ENCODE measurements at places on chromosomes 2 and 18. TPM values are rescaled to one million over a fixed set of nuclear protein-coding genes. Genes with fewer than 3 reads are reported as not detected.

DNA sequence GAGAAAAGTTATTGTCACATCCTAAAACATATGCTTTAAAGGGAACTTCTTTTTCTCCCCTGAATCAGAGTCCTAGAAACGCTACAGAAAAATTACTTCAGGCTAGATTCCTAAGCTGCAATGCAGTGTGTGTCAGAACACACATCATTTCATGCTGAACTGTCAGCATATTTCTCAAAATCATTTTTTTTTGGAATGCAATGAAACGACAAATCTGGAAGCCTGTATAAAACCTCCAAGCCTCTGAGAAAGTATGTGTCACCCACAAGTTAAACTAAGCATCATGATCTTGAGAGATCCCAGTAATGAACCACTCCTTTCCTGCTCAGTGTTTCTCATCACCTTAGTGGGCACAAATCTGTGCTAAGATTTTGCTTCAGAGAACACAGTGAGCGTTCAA is 276.2 kb downstream of the ZNF521 start:
- no peak overlapping the region for H3K27ac ChIP-seq
- no peak for DNase-seq

Gene LYPD6B
- 0.33 TPM for polyA plus RNA-seq

- no peak overlapping the region for H3K4me3 ChIP-seq
- no peaks in the 10 kb centered on the region for H3K27me3 ChIP-seq
- DNase-seq, result no peak
- H3K36me3 ChIP-seq, result no peaks in the 10 kb centered on the region
- no peak overlapping the region for H3K27ac ChIP-seq
- H3K4me1 ChIP-seq, result no peaks in the 10 kb centered on the region
Observed at GRCh38 chr2:86052676-86053075, 53.0 kb downstream of the POLR1A start.

- no peak overlapping the region for H3K4me3 ChIP-seq
- no peaks in the 10 kb centered on the region for H3K4me1 ChIP-seq
- H3K27me3 ChIP-seq, result no peaks in the 10 kb centered on the region
- no peak overlapping the region for H3K27ac ChIP-seq
- DNase-seq, result no peak
Observed at GRCh38 chr2:196279541-196279940, 108.2 kb upstream of the STK17B start.

DNA sequence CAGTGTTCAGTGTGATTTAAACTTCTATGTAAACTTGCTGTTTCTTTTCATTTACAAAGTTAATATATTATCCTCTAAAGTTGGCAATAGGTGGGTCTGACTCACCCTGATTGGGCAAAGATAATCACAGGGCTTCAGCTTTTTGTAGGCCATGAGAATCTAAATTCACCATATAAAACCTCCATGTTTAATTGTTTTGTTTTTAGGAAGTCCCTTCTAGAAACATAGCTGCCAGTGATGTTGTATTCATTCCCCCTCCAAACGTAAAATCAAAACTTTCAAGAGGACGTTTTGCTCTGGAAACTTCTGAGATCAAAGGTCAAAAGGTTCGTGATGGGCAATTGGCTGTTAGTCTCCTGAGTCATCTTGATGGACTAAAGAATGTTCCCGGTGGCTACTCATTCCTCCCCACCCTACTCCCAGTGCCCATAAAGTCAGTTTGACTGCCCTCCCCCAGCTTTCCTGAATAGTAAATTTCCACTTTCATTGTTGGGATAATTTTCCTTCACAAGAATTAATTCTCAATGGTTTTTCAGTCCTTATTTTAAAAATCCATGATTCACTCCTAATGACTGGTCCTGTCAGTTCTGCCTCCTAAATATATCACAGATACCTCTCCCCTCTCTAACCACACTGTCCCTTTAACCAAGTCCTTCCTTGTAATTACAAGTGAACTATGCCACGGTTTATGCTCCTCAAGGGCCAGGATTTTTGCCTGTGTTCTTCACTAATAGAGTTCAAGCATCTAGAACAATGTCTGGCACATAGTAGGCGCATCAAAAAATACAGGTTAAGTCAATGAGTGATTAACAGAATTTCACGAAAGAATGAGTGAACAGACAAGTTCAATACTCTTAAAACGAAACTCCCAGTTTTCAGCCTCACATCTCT is 164.4 kb upstream of the VRK2 start:
- no peak for DNase-seq
- no peak overlapping the region for H3K27ac ChIP-seq
- no peak overlapping the region for H3K4me3 ChIP-seq
- H3K36me3 ChIP-seq, result no peaks in the 10 kb centered on the region

Gene C2orf49
- polyA plus RNA-seq, result 27.2 TPM

DNA sequence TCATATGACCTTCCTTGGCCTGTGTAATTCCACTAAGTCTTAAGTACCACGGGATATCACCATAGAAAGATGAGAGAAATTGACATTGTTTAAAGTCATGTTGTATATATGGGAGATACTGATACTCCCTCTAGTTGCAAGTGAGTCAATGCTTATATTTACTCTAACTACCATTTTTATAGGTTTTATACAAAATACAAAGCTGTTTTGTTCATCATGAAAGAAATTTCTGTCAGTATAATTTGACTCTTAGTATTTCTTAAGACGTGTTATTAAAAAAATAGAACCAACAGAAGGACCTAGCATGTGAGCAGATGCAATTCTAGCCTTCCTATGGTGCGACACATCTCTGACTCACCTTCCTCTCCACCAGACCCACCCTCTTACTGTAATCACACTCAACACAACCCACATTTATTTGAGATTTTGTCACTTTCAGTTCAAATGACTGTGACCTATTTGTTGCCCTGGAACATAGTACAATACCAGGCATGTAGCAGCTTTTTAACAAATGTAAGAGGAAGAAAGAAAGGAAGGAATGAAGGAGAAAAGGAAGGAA is 453.1 kb downstream of the CMPK2 start:
- no peak overlapping the region for H3K4me3 ChIP-seq
- H3K36me3 ChIP-seq, result no peaks in the 10 kb centered on the region

GRCh38 chr2:100639588-100640390 is 77.0 kb downstream of the PDCL3 start:
- H3K27me3 ChIP-seq, result no peaks in the 10 kb centered on the region
- H3K27ac ChIP-seq, result no peak overlapping the region
- no peaks in the 10 kb centered on the region for H3K36me3 ChIP-seq
- H3K4me3 ChIP-seq, result no peak overlapping the region
- no peak for DNase-seq
- H3K4me1 ChIP-seq, result no peaks in the 10 kb centered on the region

Gene RAB6D
- not detected for polyA plus RNA-seq

Gene PRSS56
- polyA plus RNA-seq, result not detected

Gene OTOS
- polyA plus RNA-seq, result not detected

Gene CCDC148
- 0.92 TPM for polyA plus RNA-seq

- no peaks in the 10 kb centered on the region for H3K27me3 ChIP-seq
- peak; percentile 96 for DNase-seq
- H3K4me3 ChIP-seq, result peak within 1 kb of the TSS; percentile 90
- H3K36me3 ChIP-seq, result no peaks in the 10 kb centered on the region
- H3K4me1 ChIP-seq, result peaks cover 10% of the 10 kb centered on the region
Observed at GRCh38 chr2:206159346-206160124, at the start of the genes EEF1B2 and NDUFS1. TSS of gene EEF1B2 (plus strand) at chr2:206159895. CDS start at chr2:206159980, 85 bp downstream. TSS of gene NDUFS1 (minus strand) at chr2:206159444. CDS start at chr2:206153678, 5,766 bp downstream.

DNA sequence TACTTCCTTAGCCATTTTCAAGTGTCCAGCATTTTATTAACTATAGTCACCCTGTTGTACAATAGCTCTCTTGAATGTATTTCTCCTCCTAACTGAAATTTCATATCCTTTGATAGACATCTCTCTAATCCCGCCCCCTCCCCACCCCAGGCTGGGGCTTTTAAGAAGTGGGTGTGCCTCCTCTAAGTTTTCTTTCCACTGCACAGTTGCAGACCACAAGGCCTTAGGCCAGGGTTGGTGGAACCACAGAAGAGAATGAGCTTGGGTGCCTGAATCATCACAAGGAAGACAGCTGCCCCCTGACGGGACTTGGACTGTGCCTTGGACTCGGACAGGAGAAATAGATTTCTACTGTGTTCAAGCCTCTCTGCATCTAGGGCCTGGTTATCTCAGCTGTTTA is 193.4 kb downstream of the HAUS1 start:
- DNase-seq, result no peak
- H3K36me3 ChIP-seq, result no peaks in the 10 kb centered on the region
- H3K27ac ChIP-seq, result no peak overlapping the region
- H3K27me3 ChIP-seq, result no peaks in the 10 kb centered on the region
- no peaks in the 10 kb centered on the region for H3K4me1 ChIP-seq
- no peak overlapping the region for H3K4me3 ChIP-seq

All from ovary (tissue), 10 donors.